ENCODE measurements at places on chromosomes 3 and 15. TPM values are rescaled to one million over a fixed set of nuclear protein-coding genes. Genes with fewer than 3 reads are reported as not detected.

The C3orf85 gene
- total RNA-seq: 3.6 TPM

The GABRB3 gene
- total RNA-seq: 8.3 TPM

The LIPC gene
- total RNA-seq: 6.6 TPM

The TMCO5A gene
- not detected for total RNA-seq

The TRIM71 gene
- total RNA-seq: 6.9 TPM

Data from metanephros (tissue), 2 donors.